ENCODE measurements at places on chromosomes 3 and 15.

DNA sequence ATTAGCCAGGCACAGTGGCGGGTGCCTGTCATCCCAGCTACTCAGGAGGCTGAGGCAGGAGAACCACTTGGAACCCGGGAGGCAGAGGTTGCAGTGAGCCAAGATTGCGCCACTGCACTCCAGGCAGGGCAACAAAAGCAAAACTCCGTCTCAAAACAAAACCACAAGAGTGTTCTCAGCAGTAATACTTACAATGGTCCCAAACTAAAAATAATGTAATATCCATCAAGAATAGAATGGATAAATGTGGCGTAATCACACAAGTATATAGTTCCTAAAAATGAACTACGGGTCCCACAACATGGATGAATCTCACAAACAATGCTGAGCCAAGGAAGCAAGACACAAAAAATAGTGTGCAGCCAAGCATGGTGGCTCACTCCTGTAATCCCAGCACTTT is 39.2 kb downstream of the STAG1 start:
- no peak for DNase-seq

GRCh38 chr15:66723826-66724731 is 22.0 kb downstream of the SMAD6 start:
- no peak for DNase-seq

- DNase-seq: no peak
Measured at GRCh38 chr3:189249987-189250386, 78.2 kb downstream of the TPRG1 start.

DNA sequence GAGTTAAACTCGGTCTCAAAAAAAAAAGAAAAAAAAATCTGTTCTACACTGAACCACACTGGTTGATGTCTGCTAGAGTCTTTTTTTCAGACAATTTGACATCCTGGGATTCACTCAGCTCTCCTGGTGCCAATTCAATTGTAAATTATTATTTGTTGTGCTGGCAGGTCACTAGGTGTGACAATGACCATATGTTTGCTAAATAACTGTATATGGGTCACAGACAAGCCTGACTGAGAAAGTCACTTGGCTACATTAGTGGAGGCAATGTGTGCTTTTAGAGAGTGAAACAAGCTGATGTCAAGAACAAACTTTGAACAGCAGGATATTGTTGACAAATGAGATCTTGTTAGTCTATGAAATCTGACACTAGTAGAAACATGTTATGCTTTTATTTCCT is 1379.1 kb downstream of the ZPLD1 start:
- DNase-seq: no peak

DNA sequence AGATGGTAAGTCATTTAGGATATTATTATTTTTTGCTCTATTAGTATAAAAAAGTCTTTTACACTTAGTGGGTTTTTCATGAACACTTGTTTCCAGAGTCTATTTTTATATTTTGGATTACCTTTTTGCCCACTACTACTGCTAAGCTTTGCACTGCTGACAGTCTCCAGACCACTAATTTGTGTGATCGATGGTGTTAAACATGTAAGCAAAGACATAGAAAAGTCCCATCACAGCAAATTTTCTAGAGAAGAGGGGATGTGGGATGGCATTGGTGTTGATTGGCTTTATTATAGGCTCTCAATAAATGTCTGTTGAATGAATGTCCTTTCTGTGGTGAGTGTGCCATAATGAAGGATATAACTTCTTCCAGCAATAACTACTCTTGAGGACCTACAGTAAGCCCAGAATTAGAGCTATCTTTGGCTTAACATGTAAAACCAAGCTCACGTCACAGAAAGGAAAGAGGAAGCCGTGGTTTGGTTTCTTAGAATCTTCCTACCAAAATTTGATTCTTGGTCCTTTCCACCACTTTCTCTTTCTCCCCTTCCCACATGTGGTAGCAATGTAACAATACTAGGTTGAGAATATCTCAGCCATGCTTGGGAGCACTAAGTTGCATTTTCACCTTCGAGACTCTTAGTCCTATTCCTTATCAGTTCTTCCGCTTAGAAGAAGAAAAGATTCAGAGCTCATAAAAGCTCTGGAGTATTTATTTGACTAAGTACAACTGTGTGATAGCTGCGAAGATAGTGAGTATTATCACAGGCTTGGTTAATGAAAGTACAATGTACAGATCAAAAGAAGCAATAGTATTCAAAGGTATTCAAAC is 90.6 kb upstream of the UMPS start:
- DNase-seq: peak; percentile 11

- no peak for DNase-seq
Measured at GRCh38 chr15:100350434-100351226, 8.9 kb upstream of the ADAMTS17 start.

GRCh38 chr3:155236473-155236872 is 57.0 kb downstream of the STRIT1 start:
- DNase-seq: no peak
